Glutamatergic neuron (in vitro differentiated cells): ENCODE measurements at places on chromosomes 12 and 14. TPM values are rescaled to one million over a fixed set of nuclear protein-coding genes. Genes with fewer than 3 reads are reported as not detected.

- no peak for DNase-seq
Measured at GRCh38 chr14:97178781-97179180, 381.6 kb downstream of the VRK1 start.

DNA sequence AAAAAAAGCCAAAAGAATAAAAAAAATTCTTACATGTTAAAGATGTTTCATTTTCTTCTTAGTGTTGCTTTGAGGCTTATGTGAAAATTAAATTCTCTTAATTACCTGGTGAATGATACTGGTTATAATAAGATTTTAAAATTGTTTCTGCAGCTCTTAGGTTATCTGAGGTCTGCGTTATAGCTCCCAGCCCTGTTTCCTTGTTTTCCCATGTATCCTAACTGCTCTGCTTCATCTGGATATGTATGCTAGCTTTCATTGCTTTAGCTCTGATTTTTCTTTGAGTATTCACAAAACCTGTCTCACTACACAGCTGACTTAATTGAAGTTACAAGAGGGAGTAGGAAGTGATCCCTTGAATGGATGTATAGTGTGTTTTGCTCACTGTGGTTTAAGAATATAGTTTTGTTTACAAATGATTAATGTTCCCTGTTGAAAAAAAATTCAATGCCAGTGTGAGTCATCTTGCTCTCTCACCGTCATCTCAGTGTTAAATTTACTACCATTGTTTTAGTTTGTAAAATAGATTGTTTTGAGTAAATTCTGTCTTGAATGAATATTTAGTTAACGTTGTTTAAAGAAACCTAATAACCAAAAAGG lies 26.8 kb downstream of the CPSF6 start:
- DNase-seq, result no peak

- no peak for DNase-seq
Measured at GRCh38 chr12:115102450-115102849, 418.5 kb upstream of the TBX3 start.

- DNase-seq, result no peak
Measured at GRCh38 chr12:131682510-131682895, 28.4 kb upstream of the SFSWAP start.

KRT83 gene
- not detected for total RNA-seq

- DNase-seq, result no peak
Measured at GRCh38 chr12:26239122-26239851, 43.9 kb downstream of the SSPN start.
